ENCODE measurements at places on chromosomes 2 and 18.

GRCh38 chr18:48446582-48447225 is 37.5 kb upstream of the ZBTB7C start:
- DNase-seq = peak; percentile 86

- peak; percentile 89 for DNase-seq
Measured at GRCh38 chr18:48790226-48790863, 160.4 kb downstream of the SMAD7 start.

- no peak for DNase-seq
Measured at GRCh38 chr2:85399183-85399455, 11.0 kb downstream of the CAPG start.

- DNase-seq = no peak
Measured at GRCh38 chr2:233146194-233146593, 86.1 kb downstream of the INPP5D start.

All from heart right ventricle (tissue), 16 donors.